Mononuclear cell (primary cell): ENCODE measurements at places on chromosomes 6 and 20. TPM values are rescaled to one million over a fixed set of nuclear protein-coding genes. Genes with fewer than 3 reads are reported as not detected.

Gene OOEP
- total RNA-seq: not detected

Gene TREM1
- total RNA-seq: 103 TPM

Gene ID1
- 17.1 TPM for total RNA-seq

Gene ZFP64
- total RNA-seq: 2.9 TPM

Gene PI16
- total RNA-seq: 3.6 TPM

Gene SIRPA
- total RNA-seq: 23.6 TPM

Gene ANKS1A
- 4.8 TPM for total RNA-seq

Gene NMBR
- total RNA-seq: not detected

Gene MATN4
- not detected for total RNA-seq

Gene RNF217
- 2.0 TPM for total RNA-seq

Gene SAPCD1
- 0.63 TPM for total RNA-seq

Gene PNLDC1
- total RNA-seq: 0.10 TPM

Gene CASP8AP2
- total RNA-seq: 16.7 TPM

Gene PTK6
- 0.52 TPM for total RNA-seq

Gene CALHM5
- total RNA-seq: 0.42 TPM

Gene BTN1A1
- total RNA-seq: not detected

Gene BTNL2
- total RNA-seq: not detected

Gene HTR1E
- total RNA-seq: not detected

Gene DEFB116
- not detected for total RNA-seq

Gene VGLL2
- total RNA-seq: 0.10 TPM

Gene BMP5
- total RNA-seq: not detected

Gene TCP11
- total RNA-seq: not detected

Gene WFDC5
- total RNA-seq: not detected

Gene VWA7
- 0.31 TPM for total RNA-seq

Gene SOBP
- total RNA-seq: 0.10 TPM

Gene HCK
- total RNA-seq: 52.4 TPM

Gene CPXM1
- 0.10 TPM for total RNA-seq

Gene ZNF322
- 1.2 TPM for total RNA-seq

Gene UNC93A
- total RNA-seq: not detected

Gene CD109
- 3.0 TPM for total RNA-seq

Gene PLN
- total RNA-seq: 0.10 TPM

Gene NOX3
- not detected for total RNA-seq

Gene TSHZ2
- 21.3 TPM for total RNA-seq
